ENCODE measurements at places on chromosomes 2 and 18. TPM values are rescaled to one million over a fixed set of nuclear protein-coding genes. Genes with fewer than 3 reads are reported as not detected.

The UCN gene
- total RNA-seq, result not detected

The PIK3C3 gene
- 27.2 TPM for total RNA-seq

The MAPK4 gene
- total RNA-seq, result 2.2 TPM

The MYOM1 gene
- total RNA-seq, result 0.55 TPM

The COLEC11 gene
- 0.07 TPM for total RNA-seq

The PRKRA gene
- total RNA-seq, result 81.3 TPM

The PLGLB1 gene
- 0.33 TPM for total RNA-seq

The RFX8 gene
- total RNA-seq, result not detected

The ASAP2 gene
- total RNA-seq, result 5.2 TPM

The DYNAP gene
- total RNA-seq, result not detected

The CDH7 gene
- 0.17 TPM for total RNA-seq

The FAM110C gene
- total RNA-seq, result 2.3 TPM

The STARD6 gene
- total RNA-seq, result not detected

The C2orf80 gene
- not detected for total RNA-seq

The REG3A gene
- total RNA-seq, result not detected
